Thoracic aorta (tissue), 2 donors: ENCODE measurements at places on chromosomes 11 and 22. TPM values are rescaled to one million over a fixed set of nuclear protein-coding genes. Genes with fewer than 3 reads are reported as not detected.

- no peaks in the 10 kb centered on the region for H3K4me1 ChIP-seq
- DNase-seq = no peak
- H3K4me3 ChIP-seq = no peak overlapping the region
- no peak overlapping the region for H3K27ac ChIP-seq
- H3K27me3 ChIP-seq = no peaks in the 10 kb centered on the region
Measured at GRCh38 chr11:110128161-110128560, 35.0 kb downstream of the ZC3H12C start.

MS4A6E gene
- total RNA-seq = not detected

DNA sequence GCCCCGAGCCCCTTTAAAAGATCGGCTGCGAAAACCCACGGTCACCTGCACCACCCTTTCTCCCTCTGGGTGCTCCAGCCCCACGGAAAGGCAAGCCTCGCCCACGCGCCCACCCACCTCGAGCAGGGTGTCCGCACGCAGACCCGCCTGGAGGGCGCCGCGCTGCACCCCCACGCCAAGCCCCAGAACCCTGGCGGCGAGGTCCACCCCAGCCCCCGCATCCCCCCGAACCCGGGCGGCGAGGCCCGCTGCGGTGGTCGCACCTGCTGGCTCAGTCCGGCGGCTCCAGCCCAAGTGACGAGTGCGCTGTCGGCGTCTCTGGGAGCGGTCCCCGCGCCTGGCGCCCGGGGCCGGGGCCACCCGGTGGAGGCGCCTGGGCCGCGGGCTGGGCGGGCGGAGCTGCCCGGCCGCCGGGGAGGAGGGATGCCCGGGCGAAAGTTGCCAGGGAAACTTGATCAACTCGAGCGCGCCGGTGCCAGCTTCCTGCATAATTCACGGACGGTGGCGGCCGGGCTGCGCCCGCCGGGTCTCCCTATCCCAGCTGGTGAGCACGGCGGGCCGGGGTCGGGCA is 1.1 kb downstream of the SHANK2 start:
- no peaks in the 10 kb centered on the region for H3K36me3 ChIP-seq
- DNase-seq = no peak
- peaks cover 29% of the 10 kb centered on the region for H3K4me1 ChIP-seq
- H3K4me3 ChIP-seq = peak overlapping the region; percentile 69
- H3K27ac ChIP-seq = no peak overlapping the region

DNA sequence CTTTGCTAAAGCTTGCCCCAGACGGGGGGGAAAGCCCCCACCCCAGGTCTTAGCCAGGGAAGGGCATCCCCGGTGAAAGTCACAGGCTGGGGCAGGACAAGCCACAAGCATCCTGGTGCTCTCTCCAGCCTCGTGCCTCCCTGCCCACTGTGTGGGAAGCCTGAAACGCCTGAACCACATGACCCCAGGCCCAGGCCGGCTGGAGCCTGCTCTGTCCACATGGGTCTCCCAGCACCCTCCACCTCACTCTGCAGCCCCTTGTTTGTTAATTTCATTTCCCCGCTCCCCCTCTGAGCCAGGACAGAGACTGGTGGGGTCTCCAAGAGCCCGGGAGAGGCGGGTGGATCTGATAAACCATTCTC is 58.3 kb upstream of the TCF20 start:
- no peaks in the 10 kb centered on the region for H3K4me1 ChIP-seq
- no peak for DNase-seq
- no peak overlapping the region for H3K4me3 ChIP-seq

- H3K36me3 ChIP-seq = no peaks in the 10 kb centered on the region
- H3K4me3 ChIP-seq = no peak overlapping the region
- H3K27ac ChIP-seq = no peak overlapping the region
- no peak for DNase-seq
- H3K4me1 ChIP-seq = no peaks in the 10 kb centered on the region
Measured at GRCh38 chr11:134643115-134644012, 231.3 kb upstream of the B3GAT1 start.

DNA sequence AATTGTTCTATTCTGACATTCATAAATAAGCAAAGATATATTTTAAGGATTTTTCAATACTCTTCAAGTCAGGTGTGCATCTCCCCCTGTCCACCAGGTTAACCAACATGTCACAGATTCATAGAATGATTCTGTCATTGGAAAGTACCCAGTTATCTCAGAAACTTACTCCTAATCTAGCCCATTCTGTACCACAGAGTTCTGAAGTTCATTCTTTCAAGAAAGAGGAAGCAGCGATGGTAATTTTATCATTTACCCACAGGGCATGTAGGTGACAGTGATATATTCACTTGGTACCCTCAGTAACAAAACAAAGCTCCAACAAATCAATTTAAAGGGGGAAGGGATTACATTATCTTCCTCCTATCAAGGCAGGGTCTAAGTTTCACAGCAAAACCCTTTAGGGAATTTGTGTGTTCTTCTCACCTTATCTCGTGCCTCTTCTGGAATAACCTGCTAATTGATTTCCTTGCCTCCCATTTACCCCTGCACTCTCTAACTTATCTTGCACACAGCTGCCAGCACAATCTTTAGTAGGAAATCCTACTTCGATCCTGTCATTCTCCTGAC is 19.0 kb upstream of the MPPED2 start:
- DNase-seq = no peak
- H3K27ac ChIP-seq = no peak overlapping the region
- H3K4me3 ChIP-seq = no peak overlapping the region
- H3K4me1 ChIP-seq = no peaks in the 10 kb centered on the region

DNA sequence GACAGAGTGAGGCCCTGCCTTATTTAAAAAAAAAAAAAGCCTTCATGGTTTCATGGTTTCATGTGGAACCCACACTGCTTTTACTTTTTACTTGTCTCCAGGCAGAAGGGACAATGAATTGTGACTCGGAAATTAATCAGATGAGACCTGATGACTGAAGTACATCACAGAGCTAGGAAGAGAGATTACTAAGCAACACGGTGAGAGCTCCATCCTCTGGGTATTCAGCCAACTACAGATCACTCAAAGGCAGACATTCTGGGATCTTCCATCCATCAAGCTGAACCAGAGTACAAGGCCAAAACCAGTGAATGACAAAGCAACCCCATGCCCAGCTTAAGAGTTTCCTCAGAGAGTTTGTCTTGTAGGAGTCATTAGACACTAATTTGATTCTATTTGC is 433.2 kb downstream of the SOX6 start:
- no peak overlapping the region for H3K27ac ChIP-seq
- no peak overlapping the region for H3K4me3 ChIP-seq
- no peak for DNase-seq
- no peaks in the 10 kb centered on the region for H3K27me3 ChIP-seq
- H3K36me3 ChIP-seq = no peaks in the 10 kb centered on the region
- no peaks in the 10 kb centered on the region for H3K4me1 ChIP-seq

FAM76B gene
- total RNA-seq = 49.3 TPM

DNA sequence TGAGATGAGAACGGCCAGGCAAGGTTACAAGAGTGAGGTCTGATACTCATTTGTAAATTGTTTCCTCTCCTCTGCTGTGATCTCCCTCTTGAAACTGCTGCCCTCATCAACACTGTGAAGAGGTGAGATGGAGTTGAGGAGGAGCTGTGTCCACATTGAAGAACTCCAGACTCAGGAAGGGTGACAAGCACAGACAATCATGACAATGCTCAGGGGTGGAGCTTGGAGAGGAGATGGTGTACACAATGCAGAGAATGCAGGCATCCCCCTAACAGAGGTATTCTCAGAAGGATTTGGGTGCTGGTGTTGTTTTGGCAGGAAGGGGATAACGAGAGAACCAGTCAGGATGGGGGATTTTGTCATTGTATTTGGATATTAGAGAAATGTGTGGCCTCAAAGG is 21.5 kb upstream of the MMP7 start:
- H3K27me3 ChIP-seq = no peaks in the 10 kb centered on the region
- no peak for DNase-seq
- H3K4me3 ChIP-seq = no peak overlapping the region
- H3K36me3 ChIP-seq = no peaks in the 10 kb centered on the region
- no peak overlapping the region for H3K27ac ChIP-seq
- H3K4me1 ChIP-seq = no peaks in the 10 kb centered on the region

- H3K27me3 ChIP-seq = no peaks in the 10 kb centered on the region
- H3K4me3 ChIP-seq = peak within 1 kb of the TSS; percentile 54
- no peaks in the 10 kb centered on the region for H3K4me1 ChIP-seq
- DNase-seq = no peak
Measured at GRCh38 chr22:21032037-21032867, at the start of gene SLC7A4. Gene SLC7A4 (minus strand): TSS chr22:21032561. CDS start chr22:21031812, 749 bp downstream.

SCUBE1 gene
- 6.0 TPM for total RNA-seq

GRCh38 chr11:115222863-115223530 is 281.2 kb downstream of the CADM1 start:
- no peaks in the 10 kb centered on the region for H3K4me1 ChIP-seq
- DNase-seq = no peak
- no peaks in the 10 kb centered on the region for H3K27me3 ChIP-seq

APOBEC3G gene
- 8.3 TPM for total RNA-seq

GRAP2 gene
- 1.8 TPM for total RNA-seq

LGR4 gene
- 48.6 TPM for total RNA-seq

GLYATL2 gene
- not detected for total RNA-seq
